ENCODE measurements at places on chromosomes 12 and 14. TPM values are rescaled to one million over a fixed set of nuclear protein-coding genes. Genes with fewer than 3 reads are reported as not detected.
A peak's percentile ranks its signal among the peaks of the same experiment; 100 is the strongest.

The RIMKLB gene
- 90.3 TPM for polyA plus RNA-seq

The TAS2R20 gene
- 2.2 TPM for polyA plus RNA-seq

DNA sequence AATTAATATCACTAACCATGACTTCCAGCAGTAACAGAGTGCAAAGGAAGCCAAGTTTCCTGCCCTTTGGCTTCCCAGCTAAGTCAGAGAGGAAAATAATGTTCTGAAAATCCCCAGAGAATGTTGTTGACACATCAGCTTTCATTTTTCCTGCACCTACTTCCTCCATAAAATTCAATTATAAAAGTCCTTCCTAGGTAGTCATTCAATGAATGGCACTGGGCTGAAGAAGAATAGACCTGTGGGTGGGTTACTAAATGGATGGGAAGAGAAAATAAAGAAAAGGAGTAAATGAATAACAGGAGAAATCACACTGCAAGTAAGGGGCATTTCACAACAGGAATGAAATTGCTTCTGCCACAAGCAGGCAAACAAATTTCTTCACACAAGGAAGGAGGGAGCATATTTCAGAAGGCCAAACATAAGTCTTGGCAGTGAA, 73.2 kb upstream of the MDM1 start:
- no peak for DNase-seq

GRCh38 chr12:109714141-109714912, 702 bp downstream of the FAM222A start:
- DNase-seq: peak; percentile 57

DNA sequence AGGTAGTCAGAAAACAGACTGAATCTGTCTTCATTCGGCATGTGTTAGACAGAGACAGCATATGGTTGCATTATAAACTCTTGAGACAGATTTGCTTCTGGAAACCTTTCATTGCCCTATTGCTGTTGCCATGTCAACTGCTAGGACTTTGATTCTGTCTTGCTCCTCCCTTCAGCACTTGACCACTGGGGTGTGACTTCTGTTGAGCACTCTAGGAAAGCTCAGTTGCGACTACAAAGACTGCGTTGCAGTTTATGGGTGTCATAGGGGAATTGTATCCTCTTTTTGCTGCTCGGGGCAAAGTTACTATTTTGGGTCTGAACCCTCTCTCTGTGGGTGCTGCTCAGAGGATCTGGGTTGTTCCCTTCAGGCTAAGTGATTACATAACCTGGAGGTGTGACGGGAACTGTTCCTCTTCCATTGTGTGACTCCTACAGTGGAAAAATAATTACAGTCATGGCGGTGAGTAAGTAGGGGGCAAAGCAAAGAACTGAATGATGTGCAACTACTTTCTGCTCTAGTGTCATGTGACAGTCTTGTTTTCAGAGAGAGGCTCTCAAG, 44.3 kb upstream of the TRIM9 start:
- peak; percentile 29 for DNase-seq

The KRT5 gene
- polyA plus RNA-seq: 0.37 TPM

DNA sequence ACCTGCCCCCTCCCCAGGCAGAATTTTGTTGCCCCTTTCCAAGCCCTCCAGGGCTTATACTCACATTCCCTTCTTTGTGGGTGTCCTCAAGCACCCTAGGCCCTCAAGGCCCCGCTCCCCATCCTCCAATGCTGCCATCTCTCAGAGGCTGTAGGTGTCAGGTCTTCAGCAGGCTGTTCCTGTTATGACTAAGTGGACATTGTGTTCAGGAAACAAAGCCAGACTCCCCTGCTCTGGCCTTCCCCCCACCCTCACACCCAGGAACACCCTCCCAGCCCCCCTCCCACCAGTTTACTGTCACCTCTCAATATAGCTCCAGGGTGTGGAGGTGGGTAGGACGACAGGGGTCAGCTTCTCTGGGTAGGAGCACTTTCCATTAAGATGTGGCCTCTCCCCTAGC, 1.4 kb upstream of the MYH6 start:
- DNase-seq: no peak

DNA sequence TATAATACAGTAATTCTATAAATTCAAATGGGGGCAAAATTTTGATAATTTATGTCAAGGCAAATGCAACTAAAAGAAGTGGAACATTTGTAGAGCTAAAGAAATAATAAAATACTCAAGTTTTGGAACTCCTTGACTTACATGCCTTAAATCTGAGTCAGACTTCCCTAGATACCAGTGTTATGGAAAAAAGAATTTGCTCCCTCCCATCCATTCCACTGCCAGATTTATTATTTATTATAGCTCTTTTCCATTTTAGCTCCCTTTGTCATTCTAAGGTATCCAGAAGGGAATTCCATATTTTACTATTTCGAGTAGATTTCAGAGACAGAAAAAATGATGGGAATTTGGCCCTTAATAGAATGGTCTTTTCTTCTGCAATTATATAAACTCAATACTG, 44.0 kb downstream of the RHOJ start:
- DNase-seq: no peak

- no peak for DNase-seq
These were observed 63.3 kb downstream of the GTF2A1 start for GRCh38 chr14:81157431-81157830.

GRCh38 chr14:99872786-99873440, 79.7 kb downstream of the EML1 start:
- no peak for DNase-seq

All from left renal pelvis (tissue), 4 donors.